Stimulated activated CD4-positive, alpha-beta T cell treated with anti-CD3 and anti-CD28 coated beads, Interleukin-1b, Interleukin-23, amount 100 ng/mL, for 48 hours (primary cell): ENCODE measurements at places on chromosomes 6 and 20.

DNA sequence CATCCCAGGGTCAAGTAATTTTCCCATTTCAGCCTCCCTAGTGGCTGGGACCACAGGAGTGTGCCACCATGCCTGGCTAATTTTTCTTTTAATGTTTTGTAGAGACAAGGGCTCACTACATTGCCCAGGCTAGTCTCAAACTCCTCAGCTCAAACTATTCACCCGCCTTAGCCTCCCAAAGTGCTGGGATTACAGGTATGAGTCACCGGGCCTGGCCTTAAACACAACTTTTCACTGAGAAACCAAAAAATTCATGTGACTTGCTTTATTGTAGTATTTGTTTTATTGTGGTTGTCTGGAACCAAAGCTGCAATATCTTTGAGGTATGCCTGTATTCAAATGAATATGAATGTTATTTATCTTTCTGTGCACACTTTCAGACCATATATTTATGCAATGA is 72.2 kb downstream of the RWDD2A start:
- DNase-seq: no peak

GRCh38 chr6:113786168-113786567 is 71.0 kb upstream of the MARCKS start:
- DNase-seq: no peak

- no peak for DNase-seq
Observed at GRCh38 chr6:57242505-57242904, 20.4 kb upstream of the RAB23 start.

GRCh38 chr6:109340811-109341210 is 41.5 kb downstream of the CD164 start:
- DNase-seq: no peak

DNA sequence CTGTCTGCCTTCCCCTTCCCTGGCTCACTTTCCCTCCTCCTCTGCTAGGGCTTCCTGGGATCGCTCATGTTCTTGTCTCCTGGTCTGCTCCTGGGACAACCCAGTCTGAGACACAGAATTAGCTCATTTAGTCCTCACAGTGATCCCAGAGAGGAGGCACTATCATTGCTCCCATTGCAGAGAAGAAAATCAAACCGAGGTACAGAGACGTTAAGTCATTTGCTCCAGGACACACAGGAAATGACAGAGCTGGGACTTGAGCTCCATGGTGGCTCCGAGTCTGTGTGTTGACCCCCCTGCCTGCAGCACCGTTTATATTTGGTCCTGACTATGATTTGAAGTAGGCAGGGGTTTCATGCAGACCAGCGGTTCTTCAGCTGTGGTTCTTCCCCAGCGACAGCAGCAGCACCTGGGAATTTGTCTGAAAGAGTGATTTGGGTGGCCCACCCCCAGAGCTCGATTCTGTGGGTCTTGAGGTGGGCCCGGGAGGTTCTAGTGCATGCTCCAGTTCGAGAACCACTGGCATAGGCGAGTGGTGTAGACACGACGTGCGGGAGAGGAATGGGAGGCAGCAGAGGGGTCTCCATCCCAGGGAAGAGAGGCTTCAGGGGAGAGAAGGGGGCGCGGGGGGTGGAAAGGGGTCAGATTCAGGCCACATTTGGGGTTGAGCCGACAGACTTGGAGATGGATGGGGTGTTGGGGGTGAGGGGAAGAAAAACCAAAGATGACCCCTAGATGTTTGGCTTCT is 24.7 kb downstream of the PCK1 start:
- DNase-seq: no peak

DNA sequence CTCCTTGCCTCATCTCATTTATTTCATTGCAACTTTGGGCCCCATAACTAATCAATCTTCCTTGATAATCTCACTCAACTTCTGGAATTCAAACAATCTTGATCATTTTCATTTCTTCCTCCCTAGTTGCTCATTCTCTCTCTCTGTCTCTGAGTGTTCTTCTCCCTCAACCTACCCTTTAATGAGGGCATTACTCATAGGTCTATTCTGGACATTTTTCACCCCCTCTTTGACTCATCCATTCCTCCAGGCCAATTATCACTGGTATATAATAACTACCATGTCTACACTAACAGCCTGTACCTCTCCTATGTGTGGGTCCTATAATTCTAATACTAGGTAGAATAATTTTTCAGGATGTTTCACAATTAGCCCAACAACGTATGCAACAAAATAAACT is 78.8 kb downstream of the COL21A1 start:
- no peak for DNase-seq

- DNase-seq: no peak
Observed at GRCh38 chr20:5820738-5821137, 70.5 kb downstream of the SHLD1 start.

DNA sequence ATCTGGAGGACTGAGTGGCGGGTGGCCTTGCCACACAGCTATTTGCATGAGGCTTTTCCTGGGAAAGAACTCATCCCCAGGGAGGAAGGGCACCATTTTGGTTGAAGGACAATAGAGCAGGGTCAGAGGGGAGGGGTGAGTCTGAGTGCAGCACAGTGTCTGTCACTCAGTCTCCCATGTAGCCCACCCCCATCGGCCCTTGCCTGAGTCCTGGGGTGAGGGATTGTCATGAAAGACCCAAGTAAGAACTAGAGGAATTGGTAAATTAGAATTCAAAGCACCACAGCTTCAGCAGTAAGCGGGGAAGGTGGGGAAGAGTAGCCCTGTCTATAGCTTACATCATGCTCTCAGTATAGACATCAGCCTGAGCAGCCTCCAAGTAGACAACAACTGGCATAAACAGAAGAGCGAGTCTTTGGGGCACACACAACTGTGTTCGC is 90.4 kb upstream of the TMEM30A start:
- no peak for DNase-seq

DNA sequence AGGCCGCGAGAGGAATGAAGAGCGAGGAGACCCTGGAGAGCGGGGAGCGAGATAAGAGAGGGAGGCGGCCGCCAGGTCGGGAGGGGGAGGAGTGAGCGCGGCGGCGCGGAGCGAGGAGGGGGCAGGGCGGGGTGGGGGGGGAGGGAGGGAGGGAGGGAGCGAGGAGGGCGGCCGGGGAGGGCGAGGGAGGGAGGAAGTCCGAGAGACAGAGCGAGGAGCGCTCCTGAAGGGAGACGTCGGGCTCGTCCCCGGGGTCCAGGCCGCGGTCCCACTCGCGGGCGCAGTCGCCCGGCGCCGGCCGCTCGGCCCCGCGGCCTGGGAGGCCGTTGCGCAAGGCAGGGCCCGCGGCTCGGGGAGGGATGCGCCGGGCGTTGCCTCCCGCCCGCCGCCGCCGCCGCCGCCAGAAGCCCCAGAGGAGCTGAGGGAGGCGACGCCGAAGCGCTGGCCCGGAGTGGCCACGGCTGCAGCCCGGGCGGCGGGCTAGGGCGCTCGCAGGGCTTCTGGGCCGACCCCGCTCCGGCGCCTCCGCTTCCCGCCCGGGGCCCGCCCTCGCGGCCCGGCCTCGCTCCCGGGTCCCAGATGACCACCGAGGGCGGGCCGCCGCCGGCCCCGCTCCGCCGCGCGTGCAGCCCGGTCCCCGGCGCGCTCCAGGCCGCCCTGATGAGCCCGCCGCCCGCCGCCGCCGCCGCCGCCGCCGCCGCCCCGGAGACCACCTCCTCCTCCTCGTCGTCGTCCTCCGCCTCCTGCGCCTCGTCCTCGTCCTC is at the start of gene FOXF2:
FOXF2 (plus strand) TSS at position 208 of the 764 bp plus-strand sequence; CDS start at position 580, 372 bp downstream.
- no peak for DNase-seq

- DNase-seq: no peak
Observed at GRCh38 chr20:15018966-15019365, 681.6 kb upstream of the FLRT3 start.

DNA sequence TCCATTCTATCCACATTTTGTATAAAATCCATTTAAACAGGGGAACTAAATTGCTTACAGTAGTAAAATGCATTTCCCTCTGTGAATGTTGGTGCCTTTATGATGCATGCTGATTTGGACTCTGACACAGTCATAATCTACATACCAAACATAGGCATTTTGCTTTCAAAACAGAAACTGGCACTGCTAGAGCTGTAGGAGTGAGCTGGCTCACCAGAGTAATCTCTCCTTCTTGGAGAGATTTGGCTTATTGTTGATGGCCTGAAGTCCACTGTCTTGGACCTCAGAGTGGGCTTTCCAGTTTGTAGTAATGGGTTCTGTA is 363.2 kb upstream of the FLRT3 start:
- no peak for DNase-seq
